HTR-8/SVneo (cell line): ENCODE measurements at places on chromosomes 7 and 10.

GRCh38 chr7:151452680-151453325, 12.9 kb upstream of the CRYGN start:
- no peak for DNase-seq

DNA sequence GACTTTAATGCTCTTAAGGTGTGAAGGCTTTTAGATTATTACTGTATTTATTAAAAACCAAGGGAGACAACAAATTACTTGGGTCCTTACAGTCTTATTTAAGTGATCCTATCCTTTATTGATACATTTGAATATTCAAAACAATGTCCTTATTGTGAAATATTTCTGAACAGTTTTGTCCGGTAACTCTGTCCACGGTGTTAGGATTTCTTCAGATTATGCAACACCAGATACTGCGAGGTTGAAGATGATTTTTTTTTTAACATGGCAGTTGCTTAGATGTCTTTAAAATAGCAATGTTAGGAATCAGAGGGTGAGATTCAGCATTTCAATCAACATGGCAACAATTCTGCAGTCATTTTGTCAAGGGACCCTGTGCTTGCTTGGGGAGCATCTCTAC, 176.5 kb downstream of the CSTF2T start:
- no peak for DNase-seq

DNA sequence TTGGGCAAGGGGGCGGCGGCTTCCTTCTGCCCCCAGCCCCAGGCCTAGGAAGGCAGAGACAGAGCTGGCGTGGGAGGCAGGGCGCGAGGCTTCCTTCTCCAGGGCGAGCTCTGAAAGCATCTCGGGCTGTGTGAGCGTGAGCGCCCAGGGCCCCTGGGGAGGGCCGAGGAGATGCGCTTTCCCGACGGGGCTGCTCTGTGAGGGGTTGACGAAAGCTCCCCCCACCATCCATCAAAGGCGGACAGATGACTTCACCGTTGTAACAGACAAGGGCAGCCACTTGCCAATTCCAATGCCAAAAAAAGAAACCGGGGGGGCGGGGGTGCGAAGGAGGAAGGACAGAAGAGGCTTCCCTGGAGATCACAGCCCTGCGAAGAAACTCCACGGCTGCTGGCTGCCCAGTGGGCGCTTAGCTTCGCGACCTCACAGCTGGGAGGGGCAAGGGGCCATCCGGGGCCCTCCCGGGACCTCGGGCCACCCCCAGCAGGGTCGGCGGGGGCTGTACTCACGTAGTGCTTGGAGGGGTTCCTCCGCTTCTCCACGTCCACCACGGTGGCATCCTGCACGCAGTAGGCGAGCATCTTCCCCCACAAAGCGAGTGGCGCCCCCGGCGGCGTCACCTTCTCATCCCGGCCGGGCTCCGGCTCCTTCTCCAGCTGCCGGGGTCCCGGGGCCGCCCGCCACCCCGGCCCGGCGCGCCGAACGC, 537 bp downstream of the SH3PXD2A start:
- DNase-seq: no peak

- DNase-seq: no peak
Observed at GRCh38 chr7:88083883-88084282, 136.0 kb downstream of the SRI start.

GRCh38 chr10:119296703-119297102, 89.3 kb downstream of the GRK5 start:
- DNase-seq: no peak

DNA sequence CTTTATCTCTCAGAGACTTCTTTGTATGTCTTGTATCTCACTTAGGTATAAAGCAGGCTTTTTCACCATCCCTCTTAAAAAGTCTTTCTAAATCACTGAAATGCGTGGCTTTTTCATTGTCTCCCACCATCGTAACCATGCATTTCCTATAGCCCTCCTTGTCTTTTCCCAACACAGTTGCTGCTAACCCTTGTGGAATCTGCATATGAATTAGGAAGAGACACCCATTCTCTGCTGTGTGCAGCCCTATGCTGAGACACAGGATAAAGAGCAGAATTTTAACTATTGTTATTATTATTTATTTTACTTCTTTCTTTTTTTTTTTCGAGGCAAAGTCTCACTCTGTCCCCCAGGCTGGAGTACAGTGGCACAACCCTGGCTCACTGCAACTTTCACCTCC, 804.3 kb upstream of the COBL start:
- no peak for DNase-seq

DNA sequence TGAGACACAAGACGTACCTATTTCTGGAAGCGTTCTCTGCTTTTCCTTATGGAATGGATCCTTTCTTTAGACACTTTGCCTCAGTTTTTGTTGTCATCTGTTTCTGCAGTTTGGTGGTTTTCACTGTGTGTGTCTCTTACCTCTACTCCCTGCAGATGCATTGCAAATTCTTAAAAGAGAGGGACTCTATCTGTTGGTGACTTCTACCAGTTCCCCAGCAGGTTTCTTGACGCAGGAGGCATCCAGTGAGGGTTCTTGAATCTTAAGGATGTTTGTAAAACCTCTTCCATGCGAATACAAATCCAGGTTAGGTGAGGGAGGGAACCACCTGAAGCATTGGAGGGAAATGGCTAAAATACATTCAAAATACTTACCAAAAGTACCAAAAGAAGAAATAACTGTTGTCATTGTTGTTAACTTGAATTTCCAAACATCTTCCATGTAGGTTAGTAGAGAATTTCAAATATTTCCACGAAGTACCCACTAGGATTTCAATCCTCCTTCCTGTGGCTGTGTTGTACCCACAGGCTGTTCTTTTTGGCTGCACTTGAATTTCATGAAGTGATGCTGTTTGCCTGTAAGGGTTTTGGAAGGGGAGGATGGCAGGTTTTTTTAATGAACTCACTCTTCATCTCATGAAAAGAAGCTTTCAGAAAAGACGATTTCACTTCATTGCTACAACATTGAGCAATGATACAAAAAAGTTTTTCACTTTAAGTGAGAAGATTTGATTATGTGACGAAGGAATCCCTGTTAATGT, 32.2 kb downstream of the PLXDC2 start:
- DNase-seq: no peak

DNA sequence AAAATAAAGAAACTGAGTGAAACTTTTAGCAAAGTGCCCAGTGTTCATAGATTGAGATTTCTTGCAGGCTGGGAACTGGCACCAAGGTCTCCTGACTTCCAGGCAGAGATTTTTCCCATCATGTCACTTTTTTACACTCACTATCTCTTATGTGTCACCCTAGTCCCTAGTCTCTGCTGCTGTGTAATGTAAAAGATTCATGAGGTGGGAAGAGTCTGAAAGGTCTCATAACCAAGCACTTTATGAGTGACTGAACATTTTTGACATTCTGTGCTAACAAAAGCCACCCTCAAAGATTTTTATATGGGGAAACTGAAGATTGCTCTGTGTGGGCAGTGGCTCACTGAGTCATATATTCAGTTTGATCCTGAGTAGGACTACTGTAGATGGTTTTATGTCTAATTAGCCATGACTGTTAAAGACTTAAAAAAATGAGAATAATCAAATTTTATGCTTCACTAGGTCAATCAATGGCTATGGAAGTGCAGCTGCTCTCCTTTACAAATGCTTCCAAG, 900.3 kb upstream of the SORCS1 start:
- DNase-seq: no peak

GRCh38 chr10:88890681-88891381, 10.8 kb downstream of the STAMBPL1 start:
- DNase-seq: no peak

- DNase-seq: no peak
Observed at GRCh38 chr10:84511106-84511505, 182.7 kb downstream of the CCSER2 start.
